Cortex of kidney (tissue), 1 donor: ENCODE measurements at places on chromosomes 4 and X.

- DNase-seq: no peak
Observed at GRCh38 chrX:23805389-23805788, 22.4 kb downstream of the SAT1 start.

- no peak for DNase-seq
Observed at GRCh38 chr4:66330125-66330524, 659.8 kb upstream of the EPHA5 start.

DNA sequence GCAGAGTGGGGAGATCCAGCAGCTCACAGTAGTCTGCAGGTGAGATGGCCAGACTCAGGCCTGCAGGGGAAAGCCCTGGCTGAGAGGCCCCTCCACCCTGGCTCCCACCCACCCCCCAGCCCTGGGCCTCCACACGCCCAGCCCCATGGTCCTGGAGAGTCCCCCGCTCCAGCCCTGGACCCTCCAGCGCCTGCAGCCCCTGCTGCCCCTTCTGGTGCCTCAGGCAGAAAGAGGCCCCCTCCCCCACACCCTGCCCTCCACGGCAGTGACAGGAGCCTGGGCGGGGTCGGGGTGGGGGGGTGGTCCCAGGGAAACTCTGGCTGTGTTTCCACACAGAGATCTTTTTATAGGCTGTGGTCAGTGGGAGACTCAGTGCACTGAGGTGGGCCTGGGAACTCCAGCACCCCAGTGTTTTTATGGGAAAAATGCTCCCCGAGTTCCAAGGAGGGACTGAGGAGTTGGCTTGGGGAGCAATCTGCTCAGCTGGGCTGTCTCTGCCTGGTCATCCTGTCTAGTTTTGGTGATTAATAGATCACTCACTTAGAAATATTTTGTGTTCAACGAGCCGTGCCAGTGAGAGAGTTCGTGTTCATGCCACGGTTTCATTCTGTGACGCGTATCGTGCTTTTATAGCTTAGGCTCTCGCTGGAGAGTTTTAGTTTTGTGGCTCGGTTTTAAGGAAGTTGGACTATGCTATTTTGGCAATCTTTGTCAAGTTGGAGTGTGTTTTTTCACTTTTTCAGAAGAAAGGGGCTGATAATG is 53.1 kb upstream of the HGFAC start:
- DNase-seq: no peak

DNA sequence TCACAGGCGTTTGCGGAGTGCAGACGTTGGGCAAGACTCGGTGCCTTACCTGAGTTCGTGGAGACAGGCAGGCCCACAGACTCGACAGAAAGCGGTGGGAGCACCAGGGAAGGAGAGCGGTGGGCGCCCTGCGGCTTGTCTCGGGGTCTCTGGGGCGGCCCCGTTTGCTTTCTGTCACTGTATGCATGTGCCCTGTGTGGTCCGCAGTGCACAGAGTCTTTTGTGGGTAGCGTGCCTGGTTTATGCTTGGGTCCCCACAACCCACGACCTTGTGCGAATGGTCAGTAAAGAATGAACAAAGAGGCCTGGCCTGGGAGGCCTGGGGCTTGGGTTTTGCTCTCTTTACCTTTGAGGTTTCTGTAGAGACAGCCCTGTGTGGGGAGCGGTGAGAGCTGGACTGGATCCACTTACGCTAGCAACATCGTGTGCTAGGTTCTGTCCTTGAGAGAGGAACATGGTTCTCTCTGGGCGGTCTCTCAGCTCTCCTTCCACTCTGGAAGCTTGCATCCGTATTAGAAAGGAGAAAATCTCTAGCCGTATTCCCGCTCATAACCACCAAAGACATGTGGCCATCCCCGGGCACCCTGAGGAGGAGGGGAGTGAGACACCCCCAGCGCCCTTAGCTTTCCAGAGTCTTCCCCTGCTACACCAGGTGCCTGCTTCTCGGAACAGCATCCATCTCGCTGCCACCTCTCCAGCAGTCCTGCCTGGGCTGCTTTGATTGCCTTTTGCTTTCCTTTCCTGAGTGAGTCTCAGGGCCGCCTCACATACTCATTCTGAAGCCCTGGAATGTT is 1.2 kb downstream of the TADA2B start:
- DNase-seq: no peak

GRCh38 chr4:128315756-128316520 is 28.3 kb upstream of the PGRMC2 start:
- no peak for DNase-seq

GRCh38 chrX:108000751-108001150 is 18.6 kb upstream of the TEX13B start:
- no peak for DNase-seq

DNA sequence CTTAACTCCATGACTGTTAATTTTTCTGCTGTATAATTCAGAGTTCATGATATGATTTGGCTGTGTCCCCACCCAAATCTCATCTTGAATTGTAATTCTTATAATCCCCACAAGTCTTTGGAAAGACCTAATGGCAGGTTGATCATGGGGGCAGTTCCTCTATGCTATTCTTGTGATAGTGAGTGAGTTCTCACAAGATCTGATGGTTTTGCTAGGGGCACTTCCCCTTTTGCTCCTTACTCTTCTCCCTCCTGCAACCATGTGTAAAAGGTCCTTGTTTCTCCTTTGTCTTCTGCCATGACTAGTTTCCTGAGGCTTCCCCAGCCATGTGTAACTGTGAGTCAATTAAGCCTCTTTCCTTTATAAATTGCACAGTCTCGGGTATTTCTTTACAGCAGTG is 1751.9 kb downstream of the ARAP2 start:
- DNase-seq: no peak

DNA sequence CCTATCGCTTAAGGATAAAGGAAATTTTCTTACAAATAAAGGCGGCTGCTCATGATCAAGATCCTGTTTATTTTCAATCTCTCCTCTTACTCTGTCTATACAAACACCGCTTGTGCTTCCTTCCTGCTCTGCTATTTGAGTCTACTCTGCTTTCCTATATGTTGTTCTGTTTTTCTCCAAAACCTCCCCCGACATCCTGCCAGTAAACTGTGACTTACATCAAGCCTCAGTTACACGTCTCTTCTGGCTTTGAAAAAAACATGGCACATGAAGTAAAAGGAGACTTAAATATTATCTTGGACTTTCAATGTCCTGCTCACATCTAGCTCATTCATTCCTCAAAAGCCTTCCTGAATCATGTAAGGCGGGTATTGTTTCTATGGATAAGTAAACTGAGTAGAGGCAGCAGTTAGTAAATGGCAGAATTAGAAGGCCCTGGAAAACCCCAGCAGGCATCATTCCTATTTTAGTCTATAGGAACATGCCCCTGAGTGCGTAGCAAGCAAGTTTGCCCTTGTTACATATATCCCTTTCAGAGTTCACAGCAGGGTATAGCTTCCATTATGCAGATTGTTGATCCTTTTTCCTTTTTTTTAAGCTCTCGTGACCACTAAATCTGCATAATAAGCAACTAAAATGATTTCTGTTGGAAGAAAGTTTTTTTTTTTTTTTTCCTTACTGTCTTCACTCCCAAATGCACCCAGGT is 280.1 kb downstream of the RAPGEF2 start:
- DNase-seq: no peak

DNA sequence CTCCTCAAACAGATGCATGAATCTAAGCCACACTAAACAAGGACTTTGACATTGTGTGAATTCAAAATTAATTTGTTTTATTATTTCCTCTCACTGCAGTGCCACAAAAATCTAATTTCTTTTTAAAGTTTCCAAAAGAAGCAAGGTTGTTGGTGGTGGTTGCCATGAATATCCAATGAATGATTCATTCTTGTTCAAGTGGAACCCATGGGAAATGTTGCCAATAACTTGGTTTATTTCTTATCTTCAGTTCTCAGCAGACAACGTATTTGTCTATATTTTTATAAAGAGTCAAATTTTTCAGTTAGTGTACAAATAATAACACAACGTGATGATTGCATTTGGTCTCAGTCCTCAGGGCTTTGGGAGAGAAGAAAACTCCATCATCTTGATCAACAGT is 309.4 kb upstream of the NOCT start:
- DNase-seq: no peak

GRCh38 chr4:43716721-43717395 is 731.8 kb downstream of the KCTD8 start:
- no peak for DNase-seq

DNA sequence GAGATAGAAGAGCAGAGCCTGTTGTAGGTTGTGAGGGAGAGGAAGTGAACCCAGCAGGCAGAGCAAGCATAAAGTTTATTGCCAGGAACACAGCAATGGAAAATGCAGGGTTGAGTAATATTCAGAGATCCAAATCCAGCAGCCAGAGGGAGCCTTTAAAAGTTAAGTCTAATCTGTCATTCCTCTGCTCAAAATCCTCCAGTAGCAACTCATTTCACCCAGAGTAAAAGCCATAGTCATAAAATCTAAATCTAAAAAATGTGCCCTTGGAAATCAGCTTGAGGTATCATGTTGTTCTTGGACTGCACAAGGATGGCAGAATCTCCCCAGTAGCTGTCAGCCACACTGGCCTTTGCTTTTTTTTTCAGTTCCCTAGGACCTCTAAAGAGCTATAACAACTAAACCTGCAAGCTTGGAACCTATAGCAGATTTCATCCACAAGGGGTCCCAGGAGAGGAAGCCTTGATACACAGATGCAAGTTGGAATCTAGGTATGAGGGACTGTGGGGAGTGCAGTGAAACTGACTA is 62.9 kb upstream of the FRAS1 start:
- no peak for DNase-seq

- no peak for DNase-seq
Observed at GRCh38 chr4:137300776-137301175, 231.5 kb downstream of the PCDH18 start.
